ENCODE measurements at places on chromosomes 7 and 10.
A peak's percentile ranks its signal among the peaks of the same experiment; 100 is the strongest.

GRCh38 chr10:115355162-115355760 lies 262.1 kb downstream of the ATRNL1 start:
- DNase-seq: no peak

- no peak for DNase-seq
Observed at GRCh38 chr10:8288600-8288999, 234.1 kb downstream of the GATA3 start.

DNA sequence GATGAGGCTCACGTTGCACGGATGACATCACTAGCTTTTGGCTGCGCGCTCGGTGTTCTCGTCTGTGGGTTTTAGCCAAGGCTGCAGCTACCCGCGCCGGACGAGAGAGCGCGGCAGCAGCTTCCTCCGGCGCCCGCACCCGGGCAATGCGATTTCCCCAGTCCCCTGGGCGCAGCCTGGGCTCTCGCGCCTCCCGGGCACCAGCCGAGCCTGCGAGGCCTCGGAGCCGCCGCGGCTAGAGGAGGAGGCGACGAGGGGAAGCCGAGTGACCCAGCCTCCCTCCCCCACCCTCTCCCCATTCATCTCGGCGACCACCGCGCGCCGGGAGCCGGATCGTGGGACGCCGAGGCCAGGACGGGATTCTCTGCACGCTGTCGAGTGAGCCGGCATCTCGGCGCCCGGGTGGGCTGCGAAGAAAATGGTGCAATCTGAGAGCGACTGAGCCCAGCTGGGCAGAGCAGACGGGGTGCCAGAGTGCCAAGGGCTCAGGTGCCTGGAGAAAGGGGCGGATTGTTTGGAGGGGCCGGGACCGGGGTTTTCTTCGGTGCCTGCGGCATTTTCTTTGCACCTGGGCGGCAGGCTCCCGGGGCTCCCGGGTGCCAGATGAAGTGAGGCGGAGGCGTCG lies 1.2 kb upstream of the TMEM178B start:
- DNase-seq: peak; percentile 4

GRCh38 chr7:157477550-157478212 lies 140.9 kb downstream of the DNAJB6 start:
- no peak for DNase-seq

DNA sequence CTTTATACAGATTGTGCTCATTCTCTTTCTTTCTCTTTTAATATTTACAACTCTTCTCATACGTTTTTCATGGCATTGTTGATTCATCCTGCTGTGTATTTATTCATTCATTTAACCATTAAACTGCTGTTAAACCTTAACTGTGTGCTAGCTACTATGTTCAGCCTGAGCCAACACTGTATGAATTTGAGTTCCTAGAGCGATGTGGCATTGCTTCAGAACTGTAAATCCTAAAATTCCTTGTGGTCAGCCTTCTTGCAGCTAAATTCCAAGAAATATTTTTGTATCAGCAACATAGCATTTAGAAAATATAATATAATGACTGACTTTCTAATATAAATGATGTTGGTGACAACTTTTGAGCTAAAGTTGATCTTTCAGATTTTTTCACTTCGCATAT lies 184.7 kb upstream of the FZD1 start:
- DNase-seq: no peak

- DNase-seq: no peak
Observed at GRCh38 chr10:104867966-104868598, 227.0 kb downstream of the SORCS3 start.

- DNase-seq: no peak
Observed at GRCh38 chr10:132362151-132362611, 30.2 kb downstream of the LRRC27 start.

DNA sequence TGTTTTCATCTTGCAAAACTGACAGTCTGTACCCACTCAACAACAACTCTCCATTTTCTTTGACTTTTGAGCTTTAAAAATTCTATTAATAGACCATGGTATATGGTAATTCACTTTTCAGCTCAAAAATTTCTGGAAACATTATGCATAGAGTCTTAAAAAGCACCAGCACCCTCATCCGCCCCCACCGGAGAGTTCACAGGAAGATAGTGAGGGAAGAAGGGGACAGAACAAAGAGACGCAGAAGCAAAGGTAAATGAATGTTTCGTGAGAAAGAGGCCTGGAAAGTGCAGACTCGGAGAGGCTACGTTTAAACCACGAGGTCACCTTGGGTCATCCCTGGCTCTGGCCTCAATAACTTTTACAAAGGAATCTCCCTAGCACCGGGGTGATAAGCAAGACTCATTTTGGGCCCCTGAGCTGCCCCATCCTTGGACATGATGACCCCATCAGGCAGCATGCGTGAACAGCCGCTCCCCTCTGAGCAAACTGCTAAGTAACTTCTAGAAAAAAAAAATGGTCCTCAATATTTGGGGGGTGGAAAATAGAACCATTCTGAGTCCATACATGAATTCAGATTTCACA lies 96.3 kb downstream of the CPXM2 start:
- no peak for DNase-seq

DNA sequence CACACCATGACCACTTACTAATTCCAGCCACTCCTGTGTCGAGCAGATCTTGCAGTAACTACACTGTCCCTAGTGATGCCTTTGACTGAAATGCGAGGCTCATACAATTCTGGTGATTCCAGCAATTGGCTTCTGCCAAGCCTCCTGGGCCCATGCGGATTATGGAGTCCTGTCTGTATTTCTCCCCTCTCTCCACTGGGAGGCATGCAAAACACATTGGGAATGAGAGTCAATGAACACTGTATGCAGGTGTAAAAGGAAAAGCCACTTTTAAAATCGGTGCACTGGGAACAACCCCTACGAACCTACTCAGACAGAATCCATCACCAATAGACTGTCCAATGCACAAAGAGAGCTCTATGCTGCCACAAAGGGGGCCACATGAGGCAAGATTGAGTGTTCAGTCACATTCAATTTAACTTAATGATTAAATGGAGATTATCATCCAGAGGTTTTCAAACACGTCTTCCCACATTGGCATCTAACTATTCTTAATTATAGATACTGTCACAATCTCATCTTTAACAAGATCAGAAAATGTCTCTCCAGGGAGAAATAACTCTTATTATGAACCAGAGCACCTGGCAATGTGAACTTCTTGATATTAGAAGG lies 550.6 kb downstream of the GLRX3 start:
- DNase-seq: no peak

DNA sequence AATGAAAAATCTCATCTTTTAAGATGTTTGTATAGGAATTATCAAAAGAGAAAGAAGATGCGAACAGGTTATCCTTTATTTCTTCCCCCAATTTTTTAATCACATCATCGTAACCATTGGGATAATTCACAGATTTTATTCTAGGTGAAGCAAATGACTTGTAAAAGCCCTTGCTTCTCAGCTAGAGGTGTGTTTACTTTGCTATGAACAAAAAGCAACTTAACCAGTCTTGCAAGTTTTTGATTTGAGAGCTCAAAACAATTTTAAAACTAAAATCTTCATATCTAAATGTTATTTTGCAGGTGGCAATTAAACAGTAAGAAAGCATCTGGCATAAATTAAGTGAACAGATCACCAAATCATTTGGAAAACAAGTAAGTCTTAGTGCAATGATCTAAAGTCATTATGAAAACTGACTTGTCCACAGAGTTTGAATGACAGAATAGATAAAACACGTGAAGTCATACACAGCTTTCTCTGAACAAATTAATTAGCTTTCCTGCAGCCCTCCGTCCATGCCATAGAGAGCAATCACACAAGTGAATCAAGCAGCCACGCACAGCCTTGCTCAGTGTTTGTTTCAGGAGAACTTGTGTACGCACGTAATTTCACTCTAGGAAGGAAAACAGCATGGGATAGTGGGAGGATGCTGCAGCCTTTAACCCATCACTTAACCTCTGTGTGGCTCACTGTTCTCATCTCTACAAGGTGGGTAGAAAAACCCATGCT lies 85.0 kb upstream of the ZNF800 start:
- no peak for DNase-seq

GRCh38 chr7:137443616-137444015 lies 100.1 kb upstream of the PTN start:
- no peak for DNase-seq

GRCh38 chr7:83970081-83970480 lies 224.5 kb downstream of the SEMA3A start:
- no peak for DNase-seq
